ENCODE measurements at places on chromosomes 3 and 15. TPM values are rescaled to one million over a fixed set of nuclear protein-coding genes. Genes with fewer than 3 reads are reported as not detected.
A peak's percentile ranks its signal among the peaks of the same experiment; 100 is the strongest.

GRCh38 chr3:113684271-113684819 is 12.1 kb downstream of the USF3 start:
- no peaks in the 10 kb centered on the region for H3K36me3 ChIP-seq
- H3K27ac ChIP-seq = no peak overlapping the region
- no peak for DNase-seq

GRCh38 chr3:171778493-171778892 is 31.8 kb downstream of the PLD1 start:
- DNase-seq = no peak
- H3K4me1 ChIP-seq = no peaks in the 10 kb centered on the region
- H3K4me3 ChIP-seq = no peak overlapping the region
- H3K27ac ChIP-seq = no peak overlapping the region

GRCh38 chr15:66221126-66221525 is 32.4 kb downstream of the MEGF11 start:
- DNase-seq = no peak
- no peaks in the 10 kb centered on the region for H3K36me3 ChIP-seq
- no peaks in the 10 kb centered on the region for H3K4me1 ChIP-seq

DNA sequence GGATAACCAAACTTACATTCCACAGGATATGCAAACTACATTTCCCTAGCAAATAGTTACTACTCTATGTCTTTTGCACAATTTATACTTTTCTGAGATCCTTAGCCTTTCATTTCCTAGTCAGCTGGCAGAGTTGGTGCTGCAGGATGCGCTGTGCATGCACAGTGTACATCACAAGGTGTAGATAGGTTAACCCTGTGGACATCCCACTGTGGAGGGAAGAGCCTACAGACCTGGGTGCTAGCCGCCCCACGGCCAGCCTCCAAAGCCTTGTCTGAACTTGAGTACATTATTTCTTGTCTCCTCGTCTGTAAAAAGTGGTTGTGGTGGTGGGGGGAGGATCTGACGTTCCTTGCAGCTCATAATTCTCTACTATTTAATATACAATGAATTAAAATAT is 3.5 kb downstream of the TNFSF10 start:
- H3K36me3 ChIP-seq = no peaks in the 10 kb centered on the region
- peak overlapping the region; percentile 75 for H3K4me3 ChIP-seq
- H3K4me1 ChIP-seq = peaks cover 22% of the 10 kb centered on the region
- H3K27ac ChIP-seq = peak overlapping the region; percentile 85
- no peaks in the 10 kb centered on the region for H3K27me3 ChIP-seq
- DNase-seq = no peak

DNA sequence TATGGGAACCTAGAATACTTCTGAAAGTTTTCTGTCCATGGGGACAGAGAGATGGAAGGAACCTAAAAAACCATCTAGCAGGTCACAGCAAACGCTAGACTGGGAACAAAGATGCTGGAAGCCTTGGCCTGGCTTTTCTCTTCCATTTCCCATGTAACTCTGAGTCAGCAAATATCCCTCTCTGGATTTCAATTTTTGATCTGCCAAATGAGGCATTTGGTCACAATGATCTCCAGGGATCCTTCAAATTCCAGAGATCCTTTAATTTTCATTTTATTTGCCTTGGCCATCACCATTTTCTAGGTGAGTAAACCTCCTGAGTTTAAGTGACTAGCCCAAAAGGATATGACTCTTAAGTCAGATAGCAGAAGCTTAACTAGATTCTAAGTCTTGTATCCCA is 39.7 kb downstream of the RTP1 start:
- H3K36me3 ChIP-seq = no peaks in the 10 kb centered on the region
- H3K27ac ChIP-seq = no peak overlapping the region
- H3K4me3 ChIP-seq = no peak overlapping the region
- no peaks in the 10 kb centered on the region for H3K4me1 ChIP-seq
- no peaks in the 10 kb centered on the region for H3K27me3 ChIP-seq

DNA sequence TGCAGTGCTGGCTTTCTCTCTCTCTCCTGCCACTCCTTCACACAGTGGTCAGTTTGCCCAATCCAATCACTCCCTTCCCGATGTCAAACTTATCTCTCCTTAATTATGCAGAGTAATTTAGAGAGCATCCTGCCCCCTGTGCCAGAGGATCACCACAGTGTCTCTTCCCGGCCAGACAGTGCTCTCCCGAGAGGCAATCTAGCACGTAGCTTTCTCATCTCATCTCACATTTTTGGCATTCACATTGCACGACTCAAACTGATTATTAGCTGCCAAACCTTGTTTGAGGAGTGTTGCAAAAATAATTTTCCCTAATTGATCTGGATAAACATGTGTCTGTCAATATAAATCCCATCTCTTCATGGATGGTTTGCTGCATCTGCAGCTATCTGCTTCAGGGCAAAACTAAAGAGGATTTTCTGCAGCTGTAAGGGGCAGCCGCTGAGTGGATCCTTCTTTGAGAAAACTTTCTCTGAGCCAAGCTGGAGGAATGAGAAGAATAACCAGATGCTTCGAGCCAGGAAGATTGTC is 37.8 kb downstream of the SSUH2 start:
- H3K27ac ChIP-seq = no peak overlapping the region
- DNase-seq = no peak
- H3K36me3 ChIP-seq = no peaks in the 10 kb centered on the region
- H3K4me3 ChIP-seq = no peak overlapping the region
- peaks cover 2% of the 10 kb centered on the region for H3K4me1 ChIP-seq
- H3K27me3 ChIP-seq = no peaks in the 10 kb centered on the region

GRCh38 chr15:92071045-92071634 is 217.6 kb downstream of the SLCO3A1 start:
- no peaks in the 10 kb centered on the region for H3K27me3 ChIP-seq
- DNase-seq = no peak
- H3K36me3 ChIP-seq = no peaks in the 10 kb centered on the region
- no peaks in the 10 kb centered on the region for H3K4me1 ChIP-seq

DNA sequence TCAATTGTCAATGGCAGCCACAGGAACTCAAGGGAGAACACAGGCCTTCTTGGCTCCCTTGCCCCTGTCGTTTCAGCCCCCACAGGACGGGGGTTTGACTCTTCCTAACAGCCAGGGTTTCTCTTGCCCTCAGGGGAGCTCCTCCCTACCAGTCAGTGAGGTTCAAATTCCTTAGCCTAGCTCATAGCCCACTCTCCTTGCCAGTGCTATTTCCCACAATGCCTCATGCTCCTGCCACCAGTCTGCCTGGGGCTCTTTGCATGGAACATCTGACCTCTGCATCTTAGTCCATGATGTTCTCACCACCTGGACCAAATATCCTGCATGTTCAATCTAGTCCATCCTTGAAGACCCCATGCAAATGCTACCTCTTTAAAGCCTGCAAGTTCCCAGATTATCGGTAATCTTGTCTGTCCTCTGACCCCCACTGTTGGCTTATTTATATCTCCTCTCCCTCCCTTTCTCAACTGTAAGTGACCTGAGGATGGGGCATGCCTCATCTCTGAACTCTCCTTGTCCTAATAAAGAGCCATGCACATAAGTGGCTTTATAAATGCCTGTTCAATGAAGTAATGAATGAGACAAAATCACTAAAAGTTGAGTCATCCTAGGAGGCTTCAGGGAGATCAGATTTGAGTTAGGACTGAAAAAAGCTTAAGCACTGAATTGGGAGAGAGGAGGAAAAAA is 78.0 kb downstream of the MYO1E start:
- no peaks in the 10 kb centered on the region for H3K27me3 ChIP-seq
- H3K36me3 ChIP-seq = no peaks in the 10 kb centered on the region
- peaks cover 23% of the 10 kb centered on the region for H3K4me1 ChIP-seq
- no peak overlapping the region for H3K4me3 ChIP-seq
- DNase-seq = no peak
- H3K27ac ChIP-seq = peak overlapping the region; percentile 88

DNA sequence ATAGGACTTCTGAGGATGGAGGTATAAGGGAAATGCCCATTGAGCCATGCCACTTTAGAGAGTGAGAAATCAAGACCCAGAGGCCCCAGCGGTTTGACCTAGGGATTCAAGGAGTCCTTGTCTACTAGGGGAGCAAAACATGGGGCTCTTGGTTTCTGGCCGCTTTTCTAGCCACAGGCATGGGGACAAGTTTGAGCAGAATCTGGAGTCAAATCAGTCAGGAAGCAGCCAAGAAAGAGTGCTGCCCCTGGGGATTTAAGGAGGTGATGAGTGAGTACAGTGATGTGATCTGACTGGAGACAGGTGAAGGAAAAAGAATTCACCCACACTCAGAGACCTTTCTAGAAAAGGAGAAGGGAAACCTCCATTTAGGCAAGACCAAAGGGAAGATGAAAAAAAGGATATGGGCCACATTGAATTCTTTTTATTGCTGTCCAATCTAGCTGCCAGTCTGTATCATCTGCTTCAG is 244.0 kb upstream of the TBC1D5 start:
- H3K27me3 ChIP-seq = no peaks in the 10 kb centered on the region
- no peaks in the 10 kb centered on the region for H3K36me3 ChIP-seq
- DNase-seq = no peak
- no peaks in the 10 kb centered on the region for H3K4me1 ChIP-seq
- no peak overlapping the region for H3K27ac ChIP-seq

- H3K4me1 ChIP-seq = no peaks in the 10 kb centered on the region
- no peak overlapping the region for H3K4me3 ChIP-seq
- no peak for DNase-seq
These were observed 44.8 kb upstream of the SLC41A3 start for GRCh38 chr3:126128504-126129397.

Gene ERC2
- total RNA-seq = 7.3 TPM

Gene MAGI1
- 94.4 TPM for total RNA-seq

Gene TIMP4
- 46.9 TPM for total RNA-seq

Gene KNL1
- 1.3 TPM for total RNA-seq

Gene GOLGA8S
- total RNA-seq = under 0.01 TPM

Gene CCDC54
- not detected for total RNA-seq

Gene SUCNR1
- total RNA-seq = 0.33 TPM

Gene WDR49
- 0.80 TPM for total RNA-seq
